ENCODE measurements at places on chromosomes 3 and 15. TPM values are rescaled to one million over a fixed set of nuclear protein-coding genes. Genes with fewer than 3 reads are reported as not detected.

Gene LXN
- 3.3 TPM for total RNA-seq

Gene FGF7
- total RNA-seq = 34.6 TPM

Gene LRRC34
- 1.6 TPM for total RNA-seq

Gene CYP8B1
- not detected for total RNA-seq

Gene PRSS50
- total RNA-seq = 0.10 TPM

Gene GOLGA8H
- not detected for total RNA-seq

Gene OSTN
- not detected for total RNA-seq

Gene PLD1
- 75.1 TPM for total RNA-seq

Gene EPB42
- 0.15 TPM for total RNA-seq

Gene LSMEM2
- 31.6 TPM for total RNA-seq

Gene RYR3
- total RNA-seq = 0.02 TPM

Gene ZNF639
- 34.4 TPM for total RNA-seq

Gene FAM107A
- 78.0 TPM for total RNA-seq

Gene SST
- not detected for total RNA-seq

Gene KCNAB1
- total RNA-seq = 2.4 TPM

Gene SYNM
- total RNA-seq = 329 TPM

Gene ZKSCAN7
- 1.8 TPM for total RNA-seq

Gene BSN
- total RNA-seq = 0.30 TPM

Gene EOMES
- 0.17 TPM for total RNA-seq

Gene GOLGA6D
- total RNA-seq = not detected

Gene RGMA
- total RNA-seq = 27.0 TPM

Gene CFAP91
- 0.45 TPM for total RNA-seq

Gene GOLGA8A
- total RNA-seq = 17.7 TPM

Gene SLC4A7
- 19.2 TPM for total RNA-seq

Gene POTEB3
- not detected for total RNA-seq

Gene CMTM6
- total RNA-seq = 10.9 TPM

Gene STX19
- not detected for total RNA-seq

Gene TNNC1
- total RNA-seq = 8,945 TPM

Gene MESP1
- 8.4 TPM for total RNA-seq

Gene FAM81A
- 11.0 TPM for total RNA-seq

Gene ACKR2
- total RNA-seq = 0.92 TPM

Gene BCL2A1
- 0.55 TPM for total RNA-seq

Gene NKIRAS1
- total RNA-seq = 22.6 TPM

Gene AHSG
- total RNA-seq = not detected

Gene ROPN1B
- total RNA-seq = 3.7 TPM

Gene AQP9
- total RNA-seq = 1.9 TPM

Gene SLC24A5
- not detected for total RNA-seq

Gene KLHL6
- total RNA-seq = 0.87 TPM

Gene AGTR1
- total RNA-seq = 2.2 TPM

Gene ZMYND10
- 0.07 TPM for total RNA-seq

Gene TFG
- total RNA-seq = 116 TPM

Gene PRRT3
- 0.35 TPM for total RNA-seq

Gene CCDC9B
- 169 TPM for total RNA-seq

Gene LRTM1
- not detected for total RNA-seq

Gene EBLN2
- total RNA-seq = 0.69 TPM

Gene PTPRG
- total RNA-seq = 30.4 TPM

Gene RAD18
- 8.5 TPM for total RNA-seq

Gene ADAMTSL3
- total RNA-seq = 9.2 TPM

Gene KLF15
- 28.5 TPM for total RNA-seq

Gene FBLN2
- 53.8 TPM for total RNA-seq

Gene FBN1
- 27.6 TPM for total RNA-seq

Gene AGBL1
- total RNA-seq = not detected

Gene NOX5
- total RNA-seq = not detected

All from left ventricle myocardium superior (tissue), 1 donor.